ENCODE measurements at places on chromosomes 11 and 22.

DNA sequence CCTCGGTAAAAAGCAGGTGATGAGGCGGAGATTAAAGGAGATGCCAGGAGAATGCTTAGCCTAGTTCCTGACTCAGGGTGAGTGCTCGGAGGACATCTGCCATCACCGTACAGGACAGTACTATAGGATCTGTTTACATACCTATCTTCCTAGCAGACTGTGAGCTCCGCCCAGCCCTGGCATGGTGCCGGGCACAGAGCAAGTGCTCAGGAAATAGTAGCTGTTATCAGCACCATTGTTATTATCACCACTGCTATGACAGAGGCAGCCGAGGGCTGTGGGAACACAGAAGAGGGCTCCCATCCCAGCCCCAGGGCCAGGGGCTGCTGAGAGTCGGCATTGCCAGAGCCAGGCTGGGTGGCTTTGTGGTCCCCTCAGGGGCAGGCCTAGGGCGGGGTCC, 642 bp upstream of the SEPTIN3 start:
- DNase-seq, result no peak

- DNase-seq, result peak; percentile 13
These were observed 80.5 kb downstream of the CLPB start for GRCh38 chr11:72353861-72354260.

GRCh38 chr11:19880088-19880345, 167.4 kb downstream of the NAV2 start:
- DNase-seq, result no peak

- peak; percentile 87 for DNase-seq
These were observed 32.4 kb downstream of the ZC3H12C start for GRCh38 chr11:110125632-110126031.

GRCh38 chr11:17211286-17211685, 3.5 kb upstream of the PIK3C2A start:
- no peak for DNase-seq

DNA sequence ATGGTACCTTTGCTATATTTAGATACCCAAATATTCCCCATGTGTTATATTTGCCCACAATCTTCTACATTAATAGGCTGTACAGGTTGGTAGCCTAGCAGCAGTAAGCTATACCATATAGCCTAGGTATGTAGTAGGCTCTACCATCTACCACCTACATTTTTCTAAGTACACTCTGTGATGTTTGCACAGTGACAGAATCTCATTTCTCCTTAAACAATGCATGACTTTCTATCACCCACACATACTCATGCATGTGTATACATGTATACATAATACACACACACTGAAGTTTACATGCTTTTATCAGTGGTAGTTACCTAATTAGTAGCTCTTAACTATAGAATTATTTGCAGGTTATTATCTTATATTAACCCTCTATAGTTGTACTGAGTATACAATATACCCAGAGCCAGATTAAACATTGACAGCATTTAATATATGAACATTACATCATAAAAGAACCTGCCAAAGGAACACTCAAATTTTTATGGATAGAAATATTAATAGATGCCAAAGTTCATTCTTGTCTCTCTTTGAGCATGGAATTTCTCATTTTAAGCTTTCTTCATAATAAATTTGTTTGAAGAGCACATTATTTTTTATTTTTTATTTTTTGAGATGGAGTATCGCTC, 51.4 kb downstream of the ELP4 start:
- no peak for DNase-seq

- no peak for DNase-seq
These were observed 2.7 kb downstream of the PPFIBP2 start for GRCh38 chr11:7516475-7516874.

GRCh38 chr11:61999141-61999975, 31.9 kb upstream of the FTH1 start:
- no peak for DNase-seq

DNA sequence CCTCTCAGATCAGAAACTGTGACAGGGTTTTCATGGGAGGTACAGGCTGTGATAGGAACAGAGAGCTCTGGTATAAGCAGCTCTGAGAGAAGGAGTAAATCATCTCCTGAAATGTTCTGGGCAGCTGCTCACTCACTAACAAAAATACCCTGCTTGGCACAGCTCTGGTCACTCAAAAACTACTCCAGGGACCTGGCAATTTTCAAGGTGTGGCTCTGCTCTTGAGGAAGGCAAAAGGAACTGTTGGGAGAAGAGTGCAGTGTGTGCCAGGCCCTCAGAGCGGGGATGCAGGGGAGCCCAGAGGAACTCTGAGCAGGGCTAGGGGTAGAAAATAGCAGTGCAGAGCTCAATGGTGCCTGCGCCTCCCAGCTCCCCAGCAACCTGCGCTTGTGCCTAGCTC, 180.5 kb upstream of the ZBED5 start:
- no peak for DNase-seq

DNA sequence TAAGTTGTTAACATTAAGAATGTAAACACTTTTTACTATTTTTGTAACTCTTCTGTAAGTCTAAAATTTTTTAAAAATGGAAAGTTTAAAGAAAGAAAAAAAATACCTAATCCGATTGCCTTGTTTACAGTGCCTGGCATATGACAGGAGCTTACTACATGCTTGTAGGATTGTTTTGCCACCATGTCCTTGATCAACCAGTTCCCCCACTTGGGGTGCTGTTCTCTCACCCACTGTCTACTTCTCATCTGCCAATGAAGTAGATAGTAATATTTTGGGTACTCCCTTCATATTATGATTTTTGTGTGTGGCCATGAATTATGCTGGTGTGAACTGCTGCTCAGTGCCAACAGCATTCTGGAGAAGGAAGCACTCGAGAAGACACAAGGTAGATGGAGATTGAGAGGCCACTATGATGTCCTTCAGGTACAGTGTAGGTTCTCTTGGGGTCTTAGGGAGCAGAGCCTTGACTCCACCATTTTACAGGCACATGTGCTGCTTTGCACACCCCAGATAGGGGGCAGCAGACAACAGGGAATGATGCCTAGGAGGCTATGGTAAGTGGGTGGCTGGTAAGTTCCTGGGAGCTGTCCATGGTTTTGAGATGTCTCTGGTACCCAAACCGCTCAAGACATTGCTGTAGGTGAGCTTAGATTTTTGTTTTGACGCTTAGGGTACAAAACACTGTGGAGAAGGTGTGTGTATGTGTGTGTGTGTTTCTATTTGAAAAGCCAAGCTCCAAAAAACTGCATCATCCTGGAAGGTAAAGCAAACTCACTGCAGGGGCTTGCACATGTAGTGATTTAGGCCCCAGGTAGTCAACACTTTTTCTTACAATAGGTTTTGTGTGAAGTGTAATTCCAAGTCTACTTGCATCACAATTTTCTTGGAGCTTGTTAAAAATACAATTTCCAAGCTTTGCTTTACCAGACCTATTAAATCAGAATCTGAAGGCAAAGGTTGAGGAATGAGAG, 494.5 kb upstream of the LARGE1 start:
- peak; percentile 86 for DNase-seq

DNA sequence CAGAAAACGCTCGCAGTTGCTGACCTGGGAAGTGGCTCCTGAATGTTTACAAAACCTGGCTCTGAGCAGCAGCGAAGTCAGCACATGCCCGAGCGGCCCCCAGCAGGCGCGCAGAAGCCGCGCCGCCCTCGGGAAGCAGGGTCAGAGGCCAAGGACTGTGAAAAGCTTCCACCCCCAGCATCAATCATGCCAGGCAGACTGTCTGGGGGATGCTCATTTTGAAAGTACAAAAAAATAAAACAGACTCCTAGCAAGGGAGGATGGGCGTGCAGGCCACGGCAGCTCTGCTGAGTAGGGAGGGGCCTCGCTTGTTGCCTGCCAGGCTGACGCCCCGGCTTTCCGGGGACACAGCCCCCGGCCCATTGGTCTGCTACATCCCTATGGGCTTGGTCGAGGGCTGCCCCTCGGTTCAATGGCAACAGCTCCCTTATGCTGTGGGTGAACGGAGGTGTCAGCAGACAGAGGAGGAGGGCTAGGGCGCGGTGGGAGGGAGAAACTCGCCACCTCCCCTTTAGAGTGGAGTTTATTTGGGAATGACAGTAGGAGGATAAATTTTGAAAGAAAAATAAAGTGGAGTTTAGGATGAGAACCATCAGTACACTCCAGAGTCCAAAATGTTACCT, 37.7 kb upstream of the GNB1L start:
- DNase-seq, result no peak

DNA sequence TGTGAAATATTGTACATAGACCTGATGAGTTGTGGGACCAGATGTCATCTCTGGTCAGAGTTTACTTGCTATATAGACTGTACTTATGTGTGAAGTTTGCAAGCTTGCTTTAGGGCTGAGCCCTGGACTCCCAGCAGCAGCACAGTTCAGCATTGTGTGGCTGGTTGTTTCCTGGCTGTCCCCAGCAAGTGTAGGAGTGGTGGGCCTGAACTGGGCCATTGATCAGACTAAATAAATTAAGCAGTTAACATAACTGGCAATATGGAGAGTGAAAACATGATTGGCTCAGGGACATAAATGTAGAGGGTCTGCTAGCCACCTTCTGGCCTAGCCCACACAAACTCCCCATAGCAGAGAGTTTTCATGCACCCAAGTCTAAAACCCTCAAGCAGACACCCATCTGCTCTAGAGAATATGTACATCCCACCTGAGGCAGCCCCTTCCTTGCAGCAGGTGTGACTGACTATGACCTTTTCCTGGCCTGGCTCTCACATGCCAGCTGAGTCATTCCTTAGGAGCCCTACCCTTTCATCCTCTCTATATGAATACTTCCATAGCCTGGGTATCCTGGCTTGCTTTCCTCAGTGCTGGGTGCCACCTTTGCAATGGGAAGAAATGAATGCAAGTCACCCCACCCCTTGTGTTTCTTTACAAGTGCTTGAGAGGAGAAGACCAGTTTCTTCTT, 12.3 kb downstream of the PIK3IP1 start:
- peak; percentile 42 for DNase-seq

DNA sequence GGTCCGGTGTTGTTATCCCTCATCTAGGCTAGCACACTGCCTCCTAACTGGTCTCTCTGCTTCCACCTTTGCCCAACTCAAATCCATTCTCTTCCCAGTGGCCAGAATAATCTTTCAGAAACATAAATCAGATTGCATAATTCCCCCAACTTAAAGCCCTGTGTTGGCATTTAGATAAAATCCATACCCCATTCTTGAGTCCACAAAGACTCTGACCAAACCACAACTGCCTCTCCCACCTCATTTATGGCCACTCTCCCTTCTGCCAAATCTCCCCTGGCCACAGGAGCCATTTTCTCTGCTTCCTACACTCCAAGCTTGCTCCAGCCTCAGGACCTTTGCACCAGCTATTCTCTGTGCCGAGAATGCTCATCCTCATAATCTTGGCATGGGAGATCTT, 36.8 kb downstream of the IL18 start:
- no peak for DNase-seq

GRCh38 chr22:24465566-24465965, 29.6 kb upstream of the UPB1 start:
- DNase-seq, result peak; percentile 56

DNA sequence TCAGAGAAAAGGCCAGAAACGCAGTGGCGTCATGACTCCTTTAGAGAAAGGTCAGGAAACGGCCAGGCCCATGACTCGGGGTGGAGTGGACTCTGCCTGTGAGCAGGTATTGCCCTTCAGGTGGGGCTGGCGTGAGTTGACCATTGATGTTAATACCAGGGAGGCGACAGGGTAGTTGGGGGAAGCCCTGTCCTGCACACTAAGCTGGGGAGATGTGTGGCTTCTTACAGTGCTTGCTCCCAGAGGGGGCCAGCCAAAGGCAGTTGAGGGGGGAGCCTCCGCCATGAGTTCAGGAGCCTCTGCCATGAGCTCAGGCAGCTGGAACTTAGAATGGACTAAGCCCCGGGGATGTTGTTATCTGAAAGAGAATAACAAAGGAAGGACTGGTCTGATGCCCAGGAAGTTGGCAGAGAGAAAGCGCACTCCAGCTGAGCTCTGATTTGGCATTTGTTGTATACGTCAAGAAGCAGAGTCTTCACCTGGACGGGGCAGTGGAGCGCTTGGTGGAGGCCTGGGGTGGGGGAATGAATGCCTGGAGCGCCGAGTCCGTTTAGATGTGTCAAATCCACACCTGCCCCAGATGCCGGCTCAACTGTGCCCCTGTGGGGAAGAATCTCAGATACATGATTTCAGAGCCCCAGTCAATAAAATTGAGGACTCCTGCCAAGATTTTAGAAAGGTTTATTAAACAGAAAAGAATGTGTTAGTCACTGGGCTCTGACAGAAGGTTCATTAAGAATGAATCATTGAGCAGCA, 222.5 kb downstream of the TBC1D22A start:
- DNase-seq, result peak; percentile 62

- DNase-seq, result no peak
These were observed 41.6 kb downstream of the KREMEN1 start for GRCh38 chr22:29114392-29114791.

DNA sequence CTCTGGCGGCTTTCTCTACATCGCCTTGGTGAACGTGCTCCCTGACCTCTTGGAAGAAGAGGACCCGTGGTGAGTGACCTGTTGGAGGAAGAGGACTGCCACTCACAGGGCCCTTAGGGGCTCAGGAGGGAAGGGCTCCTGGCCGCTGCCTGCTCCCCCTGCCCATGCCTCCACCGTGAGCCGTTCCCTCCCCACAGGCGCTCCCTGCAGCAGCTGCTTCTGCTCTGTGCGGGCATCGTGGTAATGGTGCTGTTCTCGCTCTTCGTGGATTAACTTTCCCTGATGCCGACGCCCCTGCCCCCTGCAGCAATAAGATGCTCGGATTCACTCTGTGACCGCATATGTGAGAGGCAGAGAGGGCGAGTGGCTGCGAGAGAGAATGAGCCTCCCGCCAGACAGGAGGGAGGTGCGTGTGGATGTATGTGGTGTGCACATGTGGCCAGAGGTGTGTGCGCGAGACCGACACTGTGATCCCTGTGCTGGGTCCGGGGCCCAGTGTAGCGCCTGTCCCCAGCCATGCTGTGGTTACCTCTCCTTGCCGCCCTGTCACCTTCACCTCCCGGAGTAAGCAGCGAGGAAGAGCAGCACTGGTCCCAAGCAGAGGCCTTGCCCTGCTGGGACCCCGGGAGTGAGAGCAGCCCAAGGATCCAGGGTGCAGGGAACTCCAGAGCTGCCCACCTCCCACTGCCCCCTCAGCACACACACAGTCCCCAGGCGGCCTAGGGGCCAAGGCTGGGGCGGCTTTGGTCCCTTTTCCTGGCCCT, 6.9 kb downstream of the SLC39A13 start:
- no peak for DNase-seq

GRCh38 chr11:119691020-119691666, 37.9 kb downstream of the NECTIN1 start:
- no peak for DNase-seq

DNA sequence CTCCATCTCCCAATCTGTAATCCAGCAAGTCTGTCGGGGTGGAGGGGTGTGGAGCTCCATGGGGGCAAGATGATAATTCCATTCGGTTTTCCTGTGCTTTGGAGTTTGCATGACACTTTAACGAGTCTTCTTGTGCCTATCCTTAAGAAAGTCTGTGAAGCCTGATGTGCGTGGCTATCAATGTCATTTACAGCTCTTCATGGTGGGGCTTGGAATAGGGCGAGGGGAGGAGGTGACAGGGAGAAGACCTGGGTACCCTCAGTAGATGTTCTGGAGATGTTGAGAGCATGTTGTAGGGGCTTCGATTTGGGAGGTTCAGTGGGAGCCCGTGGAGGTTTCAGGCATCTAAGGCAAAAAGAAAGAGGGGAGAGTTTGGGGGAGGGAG, 579 bp upstream of the PHLDB1 start:
- DNase-seq, result no peak

GRCh38 chr22:20964799-20965103, 2.3 kb upstream of the AIFM3 start:
- DNase-seq, result no peak
